ENCODE measurements at places on chromosomes 7 and 10.
A peak's percentile ranks its signal among the peaks of the same experiment; 100 is the strongest.

GRCh38 chr7:106083717-106084116 is 28.4 kb downstream of the SYPL1 start:
- DNase-seq: no peak

- DNase-seq: no peak
Measured at GRCh38 chr7:57328963-57329362, 121.0 kb upstream of the ZNF716 start.

- no peak for DNase-seq
Measured at GRCh38 chr7:108434010-108434409, 22.2 kb downstream of the NRCAM start.

- no peak for DNase-seq
Measured at GRCh38 chr7:13028036-13028824, 340.8 kb downstream of the ARL4A start.

GRCh38 chr7:28329661-28330363 is 82.5 kb upstream of the CREB5 start:
- DNase-seq: no peak

GRCh38 chr10:53601260-53601875 is 828.8 kb upstream of the MBL2 start:
- peak; percentile 70 for DNase-seq

GRCh38 chr7:29332875-29333855 is 138.6 kb downstream of the CHN2 start:
- DNase-seq: no peak

GRCh38 chr10:76736815-76737618 is 900.6 kb downstream of the KCNMA1 start:
- DNase-seq: no peak

DNA sequence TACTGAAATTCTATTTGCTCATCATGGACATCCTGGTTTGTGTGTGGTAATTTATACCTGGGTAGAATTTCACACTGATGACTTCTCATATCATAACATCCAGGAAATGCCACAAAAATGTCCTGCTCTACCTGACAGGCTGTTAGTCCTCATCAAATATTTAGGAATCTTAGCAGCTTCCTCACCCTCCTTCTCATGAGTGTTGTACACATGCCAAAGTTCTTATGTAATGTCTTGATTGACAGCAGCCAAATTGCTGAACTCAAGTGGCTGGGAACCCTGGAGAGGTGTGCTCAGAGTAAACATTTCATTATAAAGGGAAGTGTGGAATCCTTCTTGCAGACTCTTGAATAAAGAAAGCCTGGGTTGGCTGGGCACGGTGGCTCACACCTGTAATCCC is 8.9 kb downstream of the EEPD1 start:
- no peak for DNase-seq

- DNase-seq: peak; percentile 40
Measured at GRCh38 chr10:22341190-22341925, 3.9 kb upstream of the SPAG6 start.

DNA sequence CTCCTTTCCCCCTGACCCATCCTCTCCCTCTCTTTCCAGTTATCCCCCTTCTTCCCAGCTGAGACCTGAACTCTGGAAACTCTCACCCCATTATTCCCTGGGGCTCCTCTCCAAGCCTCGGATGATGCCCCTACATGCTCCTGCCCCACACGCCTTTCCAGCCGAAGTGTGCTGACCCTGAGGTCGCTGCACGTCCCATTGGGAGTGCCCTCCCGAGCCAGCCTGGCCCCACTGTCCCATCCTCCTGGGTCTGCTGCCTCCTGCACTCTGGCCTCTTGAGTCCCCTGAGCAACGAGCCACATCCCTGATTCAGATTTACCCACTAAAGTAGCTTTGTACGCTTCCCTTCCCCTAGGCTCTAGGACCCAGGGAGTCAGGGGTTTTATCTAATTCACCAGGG is 87.4 kb downstream of the TCERG1L start:
- DNase-seq: no peak

DNA sequence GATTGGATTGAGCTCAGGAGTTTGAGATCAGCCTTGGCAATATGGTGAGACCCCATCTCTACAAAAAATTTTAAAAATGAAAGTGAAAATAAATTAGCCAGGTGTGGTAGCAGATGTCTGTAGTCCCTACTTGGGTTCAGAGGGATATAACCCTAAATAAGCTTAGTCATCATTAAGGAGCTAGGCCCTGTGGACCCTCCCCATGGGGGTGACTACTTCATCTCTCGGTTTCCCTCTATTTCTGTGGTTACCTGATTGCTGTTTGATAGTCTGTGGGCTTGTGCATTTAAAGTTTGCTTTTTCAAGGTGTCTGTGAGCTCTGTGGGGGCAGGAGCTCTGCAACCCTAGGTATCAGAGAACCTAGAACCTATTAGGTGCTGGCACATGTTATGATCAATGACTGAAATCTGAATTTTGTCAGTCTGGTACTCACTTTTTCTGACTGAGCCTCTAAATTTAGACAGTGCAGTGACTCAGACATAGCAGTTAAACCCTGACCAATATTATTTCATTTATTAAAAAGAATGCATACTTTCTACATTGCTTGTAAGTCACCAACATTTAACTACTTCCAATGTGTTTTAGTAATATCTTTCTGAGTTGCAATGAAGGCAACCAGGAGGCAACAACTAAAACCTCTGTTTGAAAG is 8.1 kb upstream of the CUZD1 start:
- peak; percentile 26 for DNase-seq

Data from adipocyte (in vitro differentiated cells).